Central memory CD4-positive, alpha-beta T cell (primary cell): ENCODE measurements at places on chromosomes 16 and 17.

- DNase-seq = no peak
These were observed 113.8 kb upstream of the PMFBP1 start for GRCh38 chr16:72285728-72286127.

DNA sequence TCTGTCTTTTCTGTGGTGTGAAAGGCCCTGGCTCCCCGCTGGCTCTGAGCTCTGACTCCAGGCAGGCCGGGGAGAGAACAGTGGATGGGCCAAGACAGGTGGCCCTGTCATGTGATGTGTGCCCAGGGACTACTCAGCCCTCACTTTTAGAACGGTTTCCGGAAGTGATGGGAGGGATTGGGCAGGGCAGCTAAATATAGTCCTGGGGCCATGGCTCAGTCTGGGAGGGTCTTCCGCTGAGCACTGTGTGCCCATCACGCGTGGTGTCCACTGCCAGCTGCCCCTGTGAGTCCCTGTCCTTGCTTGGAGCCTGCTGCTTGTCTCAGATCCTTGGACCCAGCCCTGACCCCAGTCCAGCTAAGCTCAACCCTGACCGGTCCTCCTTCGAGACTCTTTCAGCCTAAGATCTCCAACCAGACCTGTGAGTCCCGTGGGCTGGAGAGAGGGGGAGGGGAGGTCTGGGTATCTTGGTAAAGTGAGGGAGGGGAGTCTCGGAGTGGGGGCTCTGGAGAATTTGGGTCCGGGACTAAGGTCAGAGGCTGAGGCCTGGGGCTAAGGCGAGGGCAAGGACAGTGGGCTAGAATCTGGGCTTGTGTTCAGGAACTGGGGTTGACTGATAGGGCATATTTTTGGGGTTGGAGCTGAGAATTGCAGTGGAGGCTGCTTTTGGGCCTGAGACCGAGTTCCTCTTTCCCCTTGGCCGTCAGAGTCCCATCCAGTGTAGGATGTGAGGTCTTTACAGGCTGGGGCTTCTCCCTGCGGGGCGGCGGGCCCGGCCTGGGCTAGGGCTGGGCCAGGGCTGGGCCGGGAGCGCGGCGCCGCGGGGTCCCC is at the start of gene TRIM72:
TSS of gene TRIM72 (plus strand) at position 243 of the 831 bp plus-strand sequence. CDS start 620 bp downstream, outside the sequence.
- DNase-seq = no peak

GRCh38 chr16:78884204-78884603 is 716.3 kb downstream of the MAF start:
- DNase-seq = no peak

DNA sequence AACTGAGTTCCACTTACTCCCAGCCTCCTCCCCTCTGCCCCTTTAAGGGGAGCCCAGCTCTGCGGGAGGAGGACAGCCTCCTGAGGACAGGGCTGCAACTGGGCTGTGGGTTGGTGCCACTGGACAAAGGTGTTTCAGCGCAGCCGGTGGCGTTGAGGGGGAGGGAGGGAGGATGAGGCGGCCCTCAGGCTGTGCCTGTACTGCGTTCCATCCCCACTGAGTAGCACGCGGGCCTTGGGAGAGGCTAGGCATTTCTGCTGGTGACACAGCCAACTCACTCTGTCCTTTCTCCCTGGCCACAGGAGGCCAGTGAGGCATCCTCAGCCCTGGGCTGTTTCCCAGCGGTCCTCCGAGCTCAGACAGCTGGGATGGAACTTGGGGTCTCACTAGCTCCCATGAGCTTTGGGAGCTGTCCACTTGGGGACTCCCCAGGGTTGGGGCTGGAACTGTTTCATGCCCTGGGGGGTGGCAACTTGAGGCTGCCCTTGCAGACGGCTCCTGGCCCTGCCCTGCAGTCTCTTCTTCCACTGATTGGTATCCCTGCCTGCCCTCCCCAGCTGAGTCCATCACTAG is 70.5 kb downstream of the MPRIP start:
- DNase-seq = no peak

- no peak for DNase-seq
These were observed 7.7 kb downstream of the GINS3 start for GRCh38 chr16:58399718-58400633.

GRCh38 chr17:29617125-29617480 is 5.6 kb downstream of the CORO6 start:
- peak; percentile 88 for DNase-seq

DNA sequence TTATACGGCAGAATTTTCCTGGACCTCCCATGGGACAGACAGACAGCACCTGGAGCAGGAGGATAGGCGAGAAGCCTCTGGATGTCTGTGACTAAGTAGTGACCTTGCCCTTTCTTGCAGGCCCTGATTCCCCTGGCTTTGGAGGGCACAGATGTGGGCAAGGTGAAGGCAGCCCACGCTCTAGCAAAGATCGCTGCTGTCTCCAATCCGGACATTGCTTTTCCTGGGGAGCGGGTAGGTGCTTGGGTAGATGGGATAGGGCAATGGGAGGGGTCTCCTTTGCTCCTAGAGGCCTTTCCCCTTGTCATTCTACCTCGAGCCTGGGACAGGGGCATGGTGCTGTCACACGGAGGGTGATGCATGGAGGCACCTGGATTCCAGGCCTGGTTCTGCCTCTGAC is 17.3 kb downstream of the SLC35G3 start:
- no peak for DNase-seq

- no peak for DNase-seq
These were observed 87.2 kb upstream of the CACNG5 start for GRCh38 chr17:66747578-66748275.

DNA sequence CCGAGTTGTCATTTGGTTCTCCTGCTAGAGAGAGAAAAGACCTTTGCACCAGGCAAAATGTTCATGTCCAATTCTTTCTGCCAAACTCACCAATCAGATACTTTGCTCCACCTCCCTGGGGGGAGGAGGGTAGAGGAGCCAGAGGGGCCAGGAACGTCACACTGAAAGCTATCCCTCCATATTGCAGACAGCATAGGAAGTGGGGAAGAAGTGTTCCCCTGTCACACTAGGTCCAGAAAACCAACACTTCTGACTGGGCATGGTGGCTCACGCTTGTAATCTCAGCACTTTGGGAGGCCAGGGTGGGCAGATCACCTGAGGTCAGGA is 9.5 kb downstream of the HSD17B2 start:
- no peak for DNase-seq

GRCh38 chr17:21119247-21119918 is 7.4 kb upstream of the DHRS7B start:
- peak; percentile 62 for DNase-seq

- DNase-seq = no peak
These were observed 28.4 kb upstream of the ZFPM1 start for GRCh38 chr16:88424587-88425235.

GRCh38 chr17:50363217-50364060 is 9.5 kb downstream of the MRPL27 start:
- no peak for DNase-seq

DNA sequence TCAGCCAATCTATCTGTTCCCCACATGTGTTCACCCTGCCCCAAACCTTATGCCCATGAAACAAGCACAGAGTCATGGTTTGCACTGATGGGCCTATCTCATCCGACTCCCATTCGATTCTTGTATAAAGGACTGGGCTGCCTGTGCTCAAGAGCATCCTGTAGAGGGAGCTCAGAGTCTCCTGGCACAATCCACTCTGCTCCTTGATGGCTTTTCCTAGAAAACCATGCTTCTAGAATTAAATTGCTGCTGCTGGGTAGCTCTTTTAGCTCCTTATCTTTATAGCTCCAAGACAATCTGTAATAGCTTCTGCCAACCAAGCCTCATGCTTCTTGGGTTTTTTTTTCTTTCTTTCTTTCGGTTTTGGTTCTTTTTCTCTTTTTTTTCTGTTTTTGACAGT is 9.7 kb downstream of the ZNF19 start:
- no peak for DNase-seq

- peak; percentile 47 for DNase-seq
These were observed 20.8 kb downstream of the NPRL3 start for GRCh38 chr16:117379-118365.

DNA sequence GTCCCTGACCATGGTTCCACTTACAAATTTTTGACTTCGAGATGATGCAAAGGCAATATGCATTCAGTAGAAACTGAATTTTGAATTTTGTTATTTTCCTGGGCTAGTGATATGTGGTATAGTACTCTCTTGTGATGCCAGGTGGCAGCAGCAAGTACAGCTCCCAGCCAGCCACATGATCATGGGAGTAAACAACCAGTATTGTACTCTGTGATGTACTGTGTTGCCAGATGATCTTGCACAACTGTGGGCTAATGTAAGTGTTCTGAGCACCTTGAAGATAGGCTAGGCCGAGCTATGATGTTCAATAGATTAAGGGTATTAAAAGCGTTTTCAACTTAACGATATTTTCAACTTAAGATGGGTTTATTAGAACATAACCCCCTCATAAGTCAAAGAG is 250.8 kb downstream of the STX8 start:
- no peak for DNase-seq

- peak; percentile 81 for DNase-seq
These were observed at the start of gene EDC4 for GRCh38 chr16:67872631-67873434. EDC4 (plus strand) TSS chr16:67873052; CDS start chr16:67873262, 210 bp downstream.

DNA sequence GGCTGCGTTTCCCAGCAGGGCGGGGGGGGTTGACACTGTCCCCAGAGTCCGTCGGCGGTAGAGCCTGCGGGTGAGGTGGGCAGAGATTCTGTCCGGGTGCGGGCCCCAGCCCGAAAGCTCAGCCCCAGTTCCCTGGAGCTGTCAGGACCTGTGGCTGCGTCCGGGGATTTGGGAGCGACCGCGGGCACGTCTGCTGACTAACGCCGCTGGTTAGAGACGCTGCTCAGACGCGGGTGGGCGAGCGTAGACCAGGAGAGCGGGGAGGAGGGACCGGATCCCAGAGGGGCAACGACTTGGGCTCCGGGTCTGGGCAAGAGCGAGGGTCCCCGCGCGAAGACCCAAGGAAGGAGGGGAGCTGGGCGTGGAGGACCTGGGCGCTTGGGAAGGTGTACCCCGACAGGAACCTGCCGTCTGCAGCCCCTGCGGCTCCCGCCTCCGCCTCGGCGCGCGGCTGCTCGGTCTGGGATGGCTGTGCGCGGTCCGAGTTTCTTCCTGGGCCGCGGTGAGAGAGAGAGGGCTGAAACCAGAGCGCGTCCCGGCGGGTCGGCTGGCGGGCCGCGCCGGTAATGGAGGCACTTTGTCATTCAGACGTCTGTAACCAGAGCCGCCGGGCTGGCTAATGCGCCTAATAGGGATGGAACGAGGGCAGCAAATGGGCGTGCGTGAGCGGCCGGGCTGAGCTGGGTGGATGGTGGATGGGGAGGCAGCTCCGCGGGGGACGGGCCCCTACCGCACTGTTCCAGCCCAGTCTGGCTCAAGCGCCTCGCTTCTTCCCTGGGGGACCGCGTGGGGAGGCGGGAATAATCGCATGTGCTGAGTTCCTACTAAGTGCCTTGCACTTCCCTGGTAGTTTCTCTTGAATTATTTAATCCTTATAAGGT is 2.3 kb downstream of the NGFR start:
- no peak for DNase-seq

DNA sequence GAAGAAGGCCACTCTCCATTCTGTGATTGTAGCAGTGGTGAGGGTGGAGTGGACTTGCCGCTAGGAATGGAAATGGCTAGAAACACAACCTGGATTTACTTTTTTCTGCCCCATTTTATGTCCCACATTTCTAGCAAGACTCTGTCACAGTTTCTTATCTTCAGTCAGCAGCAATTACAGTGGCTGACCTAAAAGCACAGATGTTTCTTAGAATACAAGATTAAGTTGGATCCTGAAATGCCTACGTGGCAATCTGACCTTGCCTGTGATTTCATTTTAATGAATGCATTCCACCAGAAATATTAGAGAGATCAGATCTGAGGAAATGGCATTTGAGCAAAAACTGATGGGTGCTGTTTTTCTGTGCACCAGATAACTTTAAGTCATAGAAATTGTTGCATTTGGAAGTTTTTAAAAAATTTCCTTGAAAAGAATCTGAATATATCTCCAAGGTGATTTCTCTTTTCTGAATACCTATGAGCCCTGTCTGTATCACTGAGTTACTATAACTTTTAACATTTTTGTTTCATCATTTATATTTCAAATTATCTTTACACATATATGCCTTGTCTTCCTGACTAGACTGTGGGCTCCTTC is 5.4 kb downstream of the HEATR3 start:
- no peak for DNase-seq

DNA sequence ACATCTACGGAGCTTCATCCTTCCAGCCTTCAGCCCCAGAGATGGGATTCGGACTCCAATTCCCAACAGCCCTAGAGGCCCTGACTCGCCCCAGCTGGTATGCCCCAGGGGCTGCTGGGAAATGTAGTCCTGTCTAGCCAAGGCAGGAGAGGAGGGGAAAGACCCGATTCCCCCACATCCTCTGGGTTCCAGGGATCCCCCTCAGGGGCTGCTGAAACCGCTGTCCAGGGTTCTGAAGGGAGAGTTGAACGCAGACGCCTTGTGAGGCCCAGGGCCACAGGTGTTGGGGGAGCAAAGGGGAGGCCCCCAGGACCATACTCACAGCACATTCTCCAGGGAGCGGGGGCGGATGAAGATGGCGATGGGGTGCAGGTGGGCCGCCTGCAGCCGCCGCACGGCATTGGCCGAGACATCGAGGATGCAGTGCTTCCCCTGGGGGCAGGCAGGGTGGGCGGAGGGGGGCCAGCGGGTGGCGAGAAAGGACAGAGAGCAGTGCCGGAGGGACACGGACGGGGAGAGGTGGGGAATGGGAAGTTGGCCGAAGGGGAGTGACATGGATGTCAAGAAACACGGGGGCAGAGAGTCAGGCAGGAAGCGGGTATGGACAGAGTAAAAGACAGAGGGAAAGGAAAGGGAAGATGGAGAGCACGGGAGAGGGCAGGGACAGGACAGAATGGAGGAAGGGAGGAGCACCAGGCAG is 12.6 kb upstream of the ASGR1 start:
- no peak for DNase-seq

- peak; percentile 33 for DNase-seq
These were observed 55.9 kb downstream of the MYO18A start for GRCh38 chr17:29124135-29124924.

GRCh38 chr16:86167061-86167460 is 268.1 kb downstream of the IRF8 start:
- DNase-seq = no peak

- DNase-seq = no peak
These were observed 23.3 kb upstream of the RASL10B start for GRCh38 chr17:35708149-35708548.

GRCh38 chr17:49201481-49201927 is 8.9 kb downstream of the GNGT2 start:
- DNase-seq = no peak

DNA sequence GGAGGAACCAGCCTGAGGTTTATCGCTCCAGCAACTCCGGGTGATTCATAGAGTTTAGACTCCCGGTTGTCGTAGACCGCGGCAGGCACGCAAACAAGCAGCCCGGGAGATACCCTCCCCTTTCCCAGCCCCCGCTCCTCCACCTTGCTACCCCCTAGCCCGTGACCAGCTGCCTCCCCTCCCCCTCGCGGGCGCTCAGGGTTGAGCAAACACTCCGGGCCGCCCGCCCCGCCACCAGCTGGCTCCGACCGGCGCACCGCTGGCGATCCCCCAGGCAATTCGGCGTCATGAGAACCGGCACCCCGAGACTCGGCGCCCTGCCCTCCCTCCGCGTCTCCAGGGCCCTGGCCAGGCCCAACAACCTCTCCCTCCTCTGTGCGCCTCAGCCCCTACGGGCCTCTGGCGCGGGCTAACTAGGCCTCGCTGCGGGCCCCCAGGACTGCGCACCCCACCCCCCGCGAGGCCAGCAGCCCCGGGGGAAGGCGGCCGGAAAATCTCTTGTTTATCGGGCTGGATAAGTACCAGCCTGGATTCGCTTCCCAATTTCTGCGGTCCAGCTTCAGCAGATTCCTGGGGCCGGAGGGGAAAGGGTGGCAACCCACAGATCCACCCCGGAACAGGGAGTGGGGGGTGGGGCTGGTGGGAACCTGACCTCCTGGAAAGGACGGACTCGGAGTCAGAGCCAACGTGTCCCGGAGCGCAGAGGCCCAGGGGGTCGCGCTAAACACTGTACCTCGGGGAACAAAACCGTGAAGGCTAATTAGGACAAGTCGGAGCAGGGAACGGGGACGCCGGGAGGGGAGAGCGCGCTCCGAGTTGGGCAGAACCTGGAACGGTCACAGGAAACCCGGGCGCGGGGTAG is 951 bp upstream of the GPRC5C start:
- DNase-seq = no peak
